ENCODE measurements at places on chromosomes 3 and 15.

DNA sequence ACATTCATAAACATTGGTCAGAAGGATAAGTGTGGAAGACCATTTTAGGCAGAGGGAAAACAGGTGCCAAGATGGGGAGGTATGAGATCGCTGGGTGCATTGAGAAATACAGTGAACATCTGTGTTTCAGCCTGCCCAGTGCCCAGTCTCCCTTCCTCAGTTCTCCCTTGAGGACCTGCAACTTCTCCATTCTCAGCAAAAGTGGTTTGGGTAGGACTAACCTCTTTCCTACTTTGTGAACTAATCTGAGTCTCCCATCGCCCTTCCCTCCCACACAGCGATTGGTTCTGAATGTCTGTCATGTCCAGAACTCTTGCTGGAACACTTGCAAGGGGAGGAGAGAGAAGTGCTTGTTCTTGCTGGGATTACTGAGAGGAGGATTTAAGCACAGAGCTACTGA lies 10.9 kb upstream of the CCNL1 start:
- no peak for DNase-seq

DNA sequence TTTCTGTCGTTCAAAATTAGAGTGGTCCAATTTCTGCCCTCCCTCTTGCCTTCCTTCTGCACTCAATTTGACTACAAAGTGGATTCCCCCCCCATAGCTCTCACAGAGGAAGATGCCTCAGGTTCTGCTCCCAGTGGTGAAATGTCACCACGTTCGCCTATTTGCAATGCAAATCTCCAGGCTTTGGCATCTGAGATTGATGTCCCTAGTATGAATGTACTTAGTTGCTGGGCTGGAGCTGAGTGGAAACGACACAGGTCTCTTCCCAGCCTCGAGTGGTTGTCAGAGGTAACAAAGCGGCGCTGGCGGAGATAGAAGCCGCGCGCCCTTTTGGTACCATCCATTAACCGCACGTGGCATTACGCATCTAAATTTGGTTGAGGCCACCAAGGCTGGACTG lies 860.1 kb downstream of the MCTP2 start:
- DNase-seq: no peak

- peak; percentile 89 for DNase-seq
Observed at GRCh38 chr15:70507772-70508371, 255.5 kb downstream of the UACA start.

DNA sequence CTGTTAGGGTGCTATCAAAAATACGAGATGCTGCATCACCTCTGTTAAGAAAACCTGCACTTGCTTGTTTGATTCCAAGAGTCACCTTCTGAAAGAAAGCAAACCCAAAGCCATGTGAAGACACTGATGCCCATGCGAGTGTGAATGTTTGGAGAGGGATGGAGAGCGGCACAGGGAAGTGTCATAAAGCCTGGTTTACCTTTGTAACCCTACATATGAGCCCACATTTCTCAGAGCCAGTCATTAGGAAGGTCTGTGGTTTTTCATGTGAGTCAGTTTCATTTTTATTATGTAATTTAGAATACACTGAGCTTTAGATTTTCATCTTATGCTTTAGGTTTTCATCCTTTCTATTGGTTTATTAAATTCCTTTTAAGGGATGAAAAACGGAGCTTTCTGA lies 896.8 kb downstream of the ROBO1 start:
- DNase-seq: no peak

- no peak for DNase-seq
Observed at GRCh38 chr15:34365091-34365825, 1.7 kb downstream of the LPCAT4 start.

- no peak for DNase-seq
Observed at GRCh38 chr3:12318758-12319621, 30.1 kb downstream of the PPARG start.

Data from NCI-H2029 (cell line).